ENCODE measurements at places on chromosomes 7 and 10. TPM values are rescaled to one million over a fixed set of nuclear protein-coding genes. Genes with fewer than 3 reads are reported as not detected.

DNA sequence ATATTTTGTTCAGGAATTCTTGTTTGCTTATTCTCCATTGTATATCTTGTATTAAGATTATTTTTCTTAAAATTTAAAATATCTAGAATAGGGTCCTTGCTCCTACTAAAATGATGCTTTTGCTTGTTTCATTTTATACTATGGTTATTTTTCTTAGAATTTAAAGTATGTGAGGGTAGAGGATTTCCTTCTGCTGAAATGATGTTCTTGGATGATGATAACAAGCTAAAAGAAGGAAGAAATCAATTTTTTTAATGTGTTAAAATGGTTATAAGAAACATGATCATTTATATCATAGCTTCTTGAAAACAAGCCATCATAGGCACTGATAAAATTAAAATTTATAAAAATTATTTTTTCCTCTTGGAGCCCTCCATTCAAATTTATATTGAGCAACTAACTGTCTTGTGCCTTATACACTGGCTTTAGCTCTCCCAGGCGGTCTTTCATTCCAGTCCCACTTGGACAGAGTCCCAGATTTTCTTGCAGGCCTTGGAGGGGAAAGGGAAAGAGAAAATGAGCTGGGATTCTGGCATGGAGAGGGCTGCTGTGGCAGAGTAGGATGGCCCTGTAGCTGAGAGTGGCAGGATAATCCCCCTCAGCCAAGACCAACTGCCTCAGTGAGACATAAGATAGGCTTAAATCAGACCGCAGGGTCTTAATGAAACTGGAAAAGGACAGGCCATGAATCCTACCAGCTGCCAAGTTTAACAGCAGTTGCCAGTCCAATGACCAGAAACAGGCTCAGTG, 60.2 kb downstream of the DNAJB9 start:
- DNase-seq: no peak

GRCh38 chr10:1650542-1651269, 86.6 kb downstream of the ADARB2 start:
- DNase-seq: no peak

GRCh38 chr7:44967571-44968446, 11.0 kb downstream of the MYO1G start:
- DNase-seq: no peak

DNA sequence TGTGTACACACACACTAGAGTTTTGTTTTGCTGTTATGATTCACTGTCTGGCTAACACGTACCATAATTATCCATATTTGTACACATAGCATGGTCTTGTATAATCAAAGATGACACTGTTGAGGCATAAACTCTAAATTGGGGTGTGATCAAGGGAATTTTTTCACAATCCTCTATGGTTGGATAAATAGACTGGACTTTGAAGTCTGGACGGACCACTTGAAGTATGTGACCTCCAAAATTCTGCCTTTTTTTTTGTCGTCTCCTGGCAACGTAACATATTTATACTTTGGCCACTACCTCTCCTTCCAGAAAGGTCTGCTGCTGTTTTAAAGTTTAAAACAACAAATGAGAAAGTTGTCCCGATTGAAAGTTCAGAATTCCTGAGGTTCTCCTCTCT, 193.4 kb downstream of the CACNB2 start:
- no peak for DNase-seq

- no peak for DNase-seq
Measured at GRCh38 chr7:136874393-136875032, 6.1 kb downstream of the CHRM2 start.

GRCh38 chr7:74371381-74372341, 82.0 kb upstream of the GTF2IRD1 start:
- no peak for DNase-seq

DNA sequence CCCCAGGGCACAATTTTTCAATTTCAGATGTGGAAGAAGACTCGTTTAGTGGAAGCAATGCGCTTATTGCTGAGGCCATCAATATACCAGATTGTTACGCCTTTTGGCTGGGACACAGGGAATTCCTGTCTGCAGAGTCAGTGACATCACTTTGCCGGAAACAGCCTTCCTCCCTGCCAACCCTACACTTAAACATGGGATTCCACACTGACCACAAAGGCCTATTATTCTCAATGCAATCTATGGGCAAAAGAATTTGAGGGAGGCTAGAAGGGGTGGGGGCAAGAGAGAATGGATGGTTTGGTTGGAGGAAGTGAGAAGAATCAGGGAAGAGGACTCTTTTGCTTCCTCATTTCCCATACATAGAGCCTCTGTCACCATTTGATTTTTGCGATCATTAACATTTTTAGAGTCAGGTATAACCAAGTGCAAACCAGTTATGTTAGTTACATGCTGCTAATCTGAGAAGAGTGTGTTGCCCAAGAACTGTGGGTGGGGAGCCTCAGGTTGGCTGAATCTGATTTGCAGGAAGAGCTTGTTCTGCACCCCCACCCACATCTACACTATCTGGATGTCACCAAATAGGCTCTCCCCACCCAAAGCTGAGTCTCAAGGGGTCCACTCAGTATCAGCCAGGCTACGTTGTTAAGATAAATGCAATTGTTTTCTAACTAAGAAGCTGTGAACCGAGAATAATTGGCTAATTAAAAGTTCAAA, 58.2 kb downstream of the ENTPD1 start:
- DNase-seq: no peak

GRCh38 chr10:101388676-101389276, 34.8 kb downstream of the BTRC start:
- no peak for DNase-seq

GRCh38 chr7:108404509-108405420, 51.5 kb downstream of the NRCAM start:
- DNase-seq: no peak

GRCh38 chr7:65832281-65832680, 40.6 kb upstream of the VKORC1L1 start:
- DNase-seq: peak; percentile 36

DNA sequence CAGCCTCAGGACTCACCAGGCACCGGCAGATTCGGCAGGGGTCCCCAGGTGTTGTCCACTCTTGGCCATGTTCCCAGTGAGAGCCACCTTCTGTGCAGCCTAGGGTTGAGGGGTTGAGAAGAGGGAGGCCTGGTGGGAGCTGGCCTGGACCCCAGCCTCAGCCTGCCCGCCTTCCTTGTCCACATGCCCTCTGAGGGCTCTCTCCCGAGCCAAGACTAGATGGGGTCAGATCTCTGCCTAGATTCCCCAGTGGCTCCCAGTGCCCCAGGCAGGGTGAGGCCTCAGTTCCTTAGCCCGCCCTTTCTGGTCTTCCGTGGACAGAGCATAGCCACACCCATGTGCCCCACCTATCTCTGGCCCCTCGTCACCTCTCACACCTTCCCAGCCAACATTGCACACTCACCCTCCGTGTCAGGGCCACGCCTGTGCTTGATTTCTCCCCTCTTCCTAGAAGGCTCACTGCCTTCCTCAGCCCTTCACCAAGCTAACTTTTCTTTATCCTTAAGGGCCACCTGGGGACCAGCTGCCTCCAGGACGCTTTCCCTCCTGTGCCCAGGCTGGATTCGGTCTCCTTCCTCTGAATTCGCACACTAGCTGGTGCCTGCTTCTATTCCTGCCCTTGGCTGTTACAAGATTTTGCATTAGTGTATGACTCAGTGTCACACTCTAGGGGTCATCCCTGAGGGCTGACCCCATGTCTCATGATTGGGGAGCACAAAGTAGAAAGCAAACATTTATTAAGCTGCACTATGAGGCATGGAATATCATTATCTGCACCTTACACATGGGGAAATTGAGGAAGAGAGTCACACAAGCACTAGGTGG, 7.5 kb downstream of the KCP start:
- no peak for DNase-seq

- no peak for DNase-seq
Measured at GRCh38 chr7:128781126-128781525, 5.5 kb upstream of the OPN1SW start.

GRCh38 chr7:70338015-70338414, 739.7 kb downstream of the AUTS2 start:
- no peak for DNase-seq

DNA sequence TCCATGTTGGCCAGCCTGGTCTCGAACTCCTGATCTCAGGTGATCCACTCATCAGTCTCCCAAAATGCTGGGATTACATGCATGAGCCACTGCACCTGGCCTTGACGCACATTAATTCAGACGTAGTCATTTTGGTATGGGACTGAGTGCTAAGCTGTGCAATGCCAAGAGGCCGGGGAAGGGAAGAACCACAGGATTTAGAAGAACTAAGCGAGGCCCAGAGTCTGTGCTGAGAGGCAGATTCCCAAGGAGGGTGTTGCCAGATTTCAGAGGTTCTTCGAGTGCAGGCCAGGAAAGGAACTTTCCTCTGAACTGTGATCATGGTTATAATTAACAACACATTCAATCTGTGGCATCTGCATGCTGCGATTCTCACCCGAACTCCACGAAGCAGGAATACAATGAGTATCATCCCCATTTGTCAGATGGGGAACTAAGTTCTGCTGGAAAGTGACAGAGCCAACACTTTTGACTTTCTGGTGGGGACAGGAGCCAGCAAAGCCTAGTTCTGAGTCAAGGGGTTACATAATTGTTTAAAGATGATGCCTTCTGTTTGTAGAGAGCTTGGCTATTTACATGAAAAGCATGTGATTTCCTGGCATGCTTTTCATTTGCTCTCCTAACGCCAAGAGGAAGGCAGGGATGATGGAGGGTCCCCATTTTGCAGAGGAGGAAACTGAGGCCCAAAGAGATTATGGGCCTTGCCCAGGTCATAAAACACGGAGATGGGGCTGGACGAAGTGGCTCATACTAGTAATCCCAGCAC, 6.2 kb upstream of the ZAN start:
- DNase-seq: no peak

DNA sequence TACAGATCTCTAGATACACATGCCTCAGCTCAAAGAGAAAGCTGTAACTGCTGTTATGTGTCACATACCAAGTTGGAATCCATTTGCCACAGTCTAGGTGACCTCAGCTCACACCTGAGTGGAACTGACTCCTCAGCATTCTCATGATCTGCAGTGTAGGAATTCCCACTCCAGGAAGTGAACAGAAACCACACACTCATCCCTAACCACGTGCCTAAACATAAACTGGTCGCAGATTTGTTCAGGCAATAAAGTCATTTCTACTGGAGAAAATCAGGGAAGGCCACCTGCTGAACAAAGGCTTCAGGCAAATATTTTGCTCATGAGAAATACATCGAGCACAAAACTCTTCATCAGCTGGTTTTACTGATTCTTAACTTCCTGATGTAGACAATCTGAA, 23.0 kb upstream of the ZMYND11 start:
- DNase-seq: no peak

GRCh38 chr7:155405399-155406318, 52.3 kb upstream of the EN2 start:
- DNase-seq: no peak

GRCh38 chr7:158246272-158246959, 341.2 kb downstream of the PTPRN2 start:
- no peak for DNase-seq

- DNase-seq: no peak
Measured at GRCh38 chr7:50462361-50462760, 12.2 kb upstream of the FIGNL1 start.

DNA sequence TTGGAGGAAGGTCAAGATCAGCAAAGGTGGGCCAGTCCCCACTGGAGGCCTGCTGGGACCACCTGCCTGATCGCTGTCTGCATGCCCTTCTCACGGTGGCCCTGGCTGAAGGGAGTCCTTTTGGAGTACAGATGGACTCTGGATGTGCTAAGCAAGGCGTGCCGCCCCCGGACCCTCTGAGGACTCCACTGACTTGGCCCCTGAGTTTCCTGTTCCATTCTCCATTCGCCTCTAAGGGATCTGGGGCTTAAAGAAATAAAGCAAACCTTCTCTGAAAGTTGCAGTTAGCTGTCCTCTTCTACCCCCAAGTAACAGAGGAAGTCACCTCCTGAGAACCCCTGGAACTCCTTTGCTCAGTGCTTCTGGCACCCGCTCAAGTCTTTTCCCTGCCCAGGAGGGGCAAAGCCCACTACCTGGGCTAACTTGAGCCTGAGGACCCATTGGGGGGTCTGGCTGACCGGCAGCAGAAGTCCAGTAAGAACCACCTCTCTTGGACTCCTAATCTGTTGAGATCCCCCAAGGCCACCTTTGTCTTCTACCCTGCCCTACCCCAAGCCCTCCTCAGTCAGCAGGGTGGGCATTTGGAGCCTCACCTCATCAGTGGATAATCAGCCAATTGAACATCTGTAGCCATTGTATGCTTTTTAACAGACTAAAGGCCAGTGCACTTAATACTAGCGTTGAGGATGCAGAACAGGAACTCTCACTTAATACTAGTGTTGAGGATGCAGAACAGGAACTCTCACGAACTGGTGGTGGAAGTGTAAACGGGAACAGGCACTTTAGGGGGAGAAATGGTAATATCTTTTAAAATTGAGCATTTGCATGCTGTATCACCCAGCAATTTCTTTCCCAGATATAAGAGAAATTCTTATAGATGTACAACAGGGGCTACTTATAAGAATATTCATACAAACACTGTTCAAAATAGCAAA, 2.2 kb downstream of the TBATA start:
- DNase-seq: no peak

- DNase-seq: no peak
Measured at GRCh38 chr10:33813415-33813814, 478.9 kb upstream of the NRP1 start.

- no peak for DNase-seq
Measured at GRCh38 chr7:22882106-22882505, 59.5 kb upstream of the TOMM7 start.

DNA sequence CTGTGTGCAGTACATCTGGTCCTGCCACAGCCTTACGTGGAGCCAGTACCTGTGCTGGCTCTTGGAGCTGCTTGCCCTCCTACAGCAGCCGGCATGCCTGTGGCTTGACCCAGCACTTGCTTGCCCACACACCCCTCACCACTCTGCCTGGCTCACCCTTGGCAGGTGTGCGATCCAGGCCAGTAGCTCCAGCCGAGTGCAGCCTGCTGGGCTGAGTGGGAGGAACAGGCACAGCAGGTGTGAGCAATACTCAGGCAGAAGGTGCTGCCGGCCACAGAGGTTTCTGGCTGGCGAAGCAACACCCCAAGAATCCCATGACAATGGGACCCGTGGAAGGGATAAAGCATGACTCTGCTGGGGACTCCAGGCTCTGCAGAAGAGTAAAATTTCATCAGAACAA, 173.5 kb upstream of the ADCY1 start:
- DNase-seq: no peak

GRCh38 chr10:130553826-130554225, 417.6 kb downstream of the GLRX3 start:
- no peak for DNase-seq

GRCh38 chr10:129329385-129330055, 137.5 kb upstream of the MGMT start:
- no peak for DNase-seq

- DNase-seq: no peak
Measured at GRCh38 chr7:43313628-43314378, 201.4 kb downstream of the HECW1 start.

Gene PAPOLB
- total RNA-seq: not detected

Gene OIT3
- total RNA-seq: not detected

Gene LCOR
- 25.7 TPM for total RNA-seq

Gene AMPH
- total RNA-seq: not detected

Gene TMEM236
- total RNA-seq: 0.08 TPM

Gene APBB1IP
- 80.9 TPM for total RNA-seq

Gene CAMK2B
- not detected for total RNA-seq

Gene CUL1
- 46.9 TPM for total RNA-seq

Gene CHST3
- 0.03 TPM for total RNA-seq

Gene PDZD7
- total RNA-seq: 1.9 TPM

Gene CCDC7
- 15.2 TPM for total RNA-seq
